ENCODE measurements at places on chromosomes 12 and 14.
A peak's percentile ranks its signal among the peaks of the same experiment; 100 is the strongest.

DNA sequence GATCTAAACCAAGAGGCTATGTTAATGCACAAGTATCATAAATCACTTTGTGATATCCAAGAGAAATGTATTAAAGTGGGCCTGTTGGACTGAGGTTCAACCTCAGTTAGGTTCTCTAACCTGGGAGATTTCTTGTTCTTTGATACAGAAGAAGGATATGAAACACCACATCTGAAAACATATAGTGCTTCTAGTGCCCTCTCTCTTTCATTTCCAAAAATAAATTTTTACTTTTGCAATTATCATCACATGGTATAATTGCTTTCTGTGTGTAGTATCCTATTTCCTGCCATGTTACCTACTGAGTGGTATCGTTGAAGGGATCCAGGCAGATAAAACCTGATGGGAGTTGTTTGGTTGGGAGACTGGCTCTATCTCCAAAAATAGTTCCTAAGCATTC is 264.9 kb downstream of the CCER1 start:
- DNase-seq, result no peak

DNA sequence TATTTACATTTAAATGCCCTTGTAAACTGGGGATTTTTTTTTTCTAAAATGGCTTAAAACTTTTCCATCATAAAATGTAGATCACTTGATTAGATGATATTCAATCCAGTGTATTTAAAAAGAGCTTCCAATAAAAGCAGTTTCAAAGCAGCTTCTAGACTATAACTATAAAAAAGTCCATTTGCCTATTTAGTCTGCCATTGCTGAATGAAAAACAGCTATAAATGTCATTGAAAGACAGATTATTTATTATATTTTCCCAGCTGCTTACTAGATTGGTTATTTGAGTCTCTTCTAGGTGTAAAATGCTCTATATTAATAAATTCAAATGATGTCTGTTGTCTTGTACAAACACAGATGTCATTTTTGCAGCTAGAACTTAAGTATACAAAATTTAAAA is 414.8 kb downstream of the RMST start:
- no peak for DNase-seq

DNA sequence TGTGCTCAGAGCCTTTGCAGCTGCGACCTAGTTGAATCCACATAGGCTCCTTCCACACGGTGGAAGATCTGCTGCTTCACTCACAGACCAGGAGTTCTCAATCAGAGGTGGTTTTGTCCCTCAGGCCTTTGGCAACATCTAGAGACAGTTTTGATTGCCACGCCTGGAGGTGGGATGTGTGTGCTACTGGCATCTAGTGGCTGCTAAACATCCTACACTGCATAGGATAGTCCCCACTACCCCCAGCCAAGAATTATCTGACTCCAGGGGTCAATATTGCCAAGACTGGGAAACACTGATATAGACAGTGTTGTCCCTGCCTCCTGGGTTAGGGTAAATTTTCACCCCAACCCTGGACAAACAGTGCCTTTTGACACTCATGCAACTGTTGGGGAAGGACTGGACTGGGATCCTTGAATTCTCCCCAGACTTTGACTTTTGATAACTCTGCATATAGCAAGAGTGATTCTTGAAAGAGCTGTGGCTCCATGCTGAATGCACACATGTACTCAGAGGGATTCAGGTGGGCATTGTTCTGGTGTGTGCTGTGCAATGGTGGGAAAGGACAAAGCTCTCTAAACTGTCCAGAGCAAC is 39.8 kb downstream of the BAZ2A start:
- DNase-seq, result peak; percentile 33

GRCh38 chr12:33439587-33440011 is at the start of gene SYT10:
TSS of gene SYT10 (minus strand) at chr12:33439819. CDS start at chr12:33439522, 297 bp downstream.
- no peak for DNase-seq

- DNase-seq, result no peak
Observed at GRCh38 chr12:24008166-24008565, 58.7 kb upstream of the SOX5 start.

DNA sequence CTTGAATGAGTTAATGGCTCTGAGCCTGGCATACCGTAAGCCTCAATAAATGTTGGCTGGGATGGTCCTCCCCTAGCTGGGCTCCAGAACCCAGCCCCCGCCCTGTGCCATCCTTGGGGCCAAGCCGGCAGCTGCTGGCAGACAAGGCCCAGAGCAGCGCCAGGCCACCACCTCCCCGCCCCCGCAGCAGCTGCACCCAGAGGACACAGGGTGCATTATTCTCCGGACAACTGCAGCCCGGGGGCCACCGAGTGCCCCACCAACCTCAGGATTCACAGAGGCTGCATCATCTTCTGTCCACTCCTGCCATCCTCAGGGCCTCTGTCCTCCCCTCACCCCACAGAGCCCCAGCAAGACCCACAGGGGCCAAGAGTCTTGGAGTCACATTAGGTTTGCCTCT is 92.7 kb downstream of the NCOR2 start:
- no peak for DNase-seq

DNA sequence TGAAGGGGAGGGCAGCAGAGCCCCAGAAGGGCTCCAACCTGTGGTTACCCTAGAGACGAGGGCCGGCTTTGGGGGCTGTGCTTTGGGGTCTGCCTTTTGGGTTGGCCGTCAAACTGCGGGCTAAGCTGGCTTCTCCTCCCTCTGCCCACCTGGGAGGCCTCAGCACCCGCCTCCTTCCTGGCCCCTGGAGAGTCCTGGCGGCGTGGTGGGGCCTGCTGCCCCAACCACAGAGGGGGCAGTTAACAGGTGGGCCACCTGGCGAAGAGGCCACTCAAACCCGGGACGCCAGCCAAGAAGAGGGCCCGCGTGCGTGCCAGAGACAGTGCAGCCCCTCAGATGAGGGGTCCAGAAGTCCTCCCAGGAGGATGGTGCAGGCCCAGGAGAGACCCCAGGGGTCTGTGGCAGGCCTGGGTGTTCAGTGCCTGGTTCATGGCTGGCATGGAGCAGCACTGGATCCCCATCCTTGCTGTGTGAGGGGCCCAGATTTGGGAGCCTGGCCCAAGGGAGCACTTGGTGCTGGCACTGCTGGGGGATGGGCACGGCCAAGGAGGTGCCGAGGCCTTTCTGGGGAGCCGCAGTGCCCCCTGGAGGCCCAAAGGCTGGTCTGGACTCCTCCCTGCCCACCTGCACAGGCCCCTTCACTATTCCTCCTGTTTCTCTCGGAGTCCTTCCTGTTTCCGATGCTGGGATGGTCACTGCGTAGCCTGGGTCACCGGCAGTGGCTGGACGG is 48.8 kb downstream of the LRCOL1 start:
- DNase-seq, result no peak

GRCh38 chr14:104708606-104709268 is 15.3 kb upstream of the ADSS1 start:
- peak; percentile 51 for DNase-seq

- DNase-seq, result no peak
Observed at GRCh38 chr12:50055831-50056638, 1.4 kb upstream of the ASIC1 start.

DNA sequence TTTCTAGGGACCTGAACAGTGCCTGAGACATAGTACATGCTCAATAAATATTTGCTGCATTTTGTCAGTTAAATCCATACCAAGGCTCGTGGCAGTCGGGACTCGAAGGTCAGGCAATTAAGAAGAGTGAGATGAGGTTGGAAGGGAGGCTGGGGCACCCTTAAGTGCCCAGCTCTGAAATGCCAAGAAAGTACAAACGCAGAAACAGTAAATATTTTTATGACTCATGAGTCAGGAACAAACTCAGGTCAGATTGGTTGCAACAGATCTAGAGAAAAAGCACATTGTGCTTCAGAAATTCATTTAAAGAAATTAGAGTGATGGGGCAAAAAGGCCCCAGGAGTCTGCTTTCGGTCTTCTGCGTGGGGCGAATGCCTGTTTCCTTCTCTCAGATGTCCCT is 83.0 kb upstream of the FZD10 start:
- DNase-seq, result no peak

DNA sequence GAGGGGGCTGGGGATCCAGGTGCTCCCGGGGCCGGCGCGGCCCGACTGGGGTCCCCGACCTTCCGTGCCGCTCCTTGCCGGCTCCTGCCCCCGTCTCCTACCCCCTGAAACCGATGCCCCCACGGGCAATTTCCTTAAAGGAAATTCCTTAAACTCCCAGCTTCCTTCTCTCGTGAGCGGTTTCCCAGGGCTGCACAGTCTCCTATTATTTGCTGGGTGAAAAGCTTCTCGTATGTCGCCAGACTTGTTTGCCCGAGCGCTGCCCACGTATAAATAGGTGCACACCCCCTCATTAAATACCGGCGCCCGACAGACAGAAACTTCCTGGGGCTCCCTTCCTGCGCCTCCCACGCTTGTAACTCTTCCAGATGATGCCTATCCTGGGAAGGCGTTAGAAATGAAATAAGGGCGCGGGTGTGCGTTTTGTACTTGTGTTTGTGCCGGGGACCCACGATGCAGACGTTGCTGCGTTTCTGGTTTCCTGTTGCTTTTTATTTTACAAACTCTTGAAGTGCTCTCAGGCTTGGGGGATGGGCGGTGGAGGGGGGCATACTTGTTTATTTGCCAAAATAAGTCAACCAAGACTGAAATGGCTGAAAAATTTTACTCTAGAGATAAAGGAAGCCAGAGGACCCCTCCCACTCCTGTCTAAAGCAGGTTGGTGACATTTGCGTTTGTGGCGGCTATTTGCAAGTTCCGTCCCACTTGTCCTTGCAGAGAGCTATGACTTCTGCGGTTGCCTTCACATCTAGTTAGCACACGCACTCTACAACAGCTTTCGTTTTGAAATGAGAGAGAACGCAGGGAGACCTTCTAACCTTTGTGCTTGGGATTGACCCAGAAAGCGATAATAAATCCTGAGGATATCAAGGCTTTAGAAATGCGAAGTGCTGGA is 1.0 kb downstream of the HIP1R start:
- DNase-seq, result no peak

DNA sequence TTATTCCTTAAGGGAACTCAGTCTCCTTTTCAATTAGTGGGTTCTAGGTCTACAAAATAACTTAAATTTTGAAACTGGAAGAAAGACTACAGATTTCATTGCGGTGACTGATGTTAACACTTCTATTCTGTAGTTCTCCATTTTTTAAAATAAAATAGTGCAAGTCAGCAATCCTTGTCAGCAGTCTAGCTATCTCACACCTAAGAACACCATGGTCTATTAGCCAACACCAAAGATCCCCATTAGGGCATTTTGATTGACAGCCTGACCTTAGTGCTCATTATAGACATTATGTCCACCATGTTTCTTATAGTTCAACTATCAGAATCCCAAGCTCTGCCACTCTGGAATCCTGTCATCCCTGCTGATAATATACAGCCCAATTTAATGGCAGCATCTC is 27.4 kb downstream of the GPR65 start:
- no peak for DNase-seq

DNA sequence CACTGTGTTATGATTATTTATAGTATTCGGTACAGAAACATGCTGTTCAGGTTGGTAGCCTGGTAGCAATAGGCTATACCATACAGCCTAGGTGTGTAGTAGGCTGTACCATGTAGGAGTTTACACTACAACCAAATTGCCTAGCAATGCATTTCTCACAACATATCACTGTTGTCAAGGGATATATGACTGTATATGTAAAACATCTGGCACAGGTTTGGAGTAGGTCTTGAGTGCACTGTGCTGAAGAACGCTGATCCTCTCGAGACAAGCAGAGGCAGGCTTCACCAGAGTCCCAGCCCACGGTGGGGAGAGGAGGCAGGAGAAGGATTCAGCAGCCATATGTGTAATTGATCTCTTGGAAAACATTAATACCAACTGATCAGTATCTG is 15.0 kb upstream of the TBX5 start:
- no peak for DNase-seq

DNA sequence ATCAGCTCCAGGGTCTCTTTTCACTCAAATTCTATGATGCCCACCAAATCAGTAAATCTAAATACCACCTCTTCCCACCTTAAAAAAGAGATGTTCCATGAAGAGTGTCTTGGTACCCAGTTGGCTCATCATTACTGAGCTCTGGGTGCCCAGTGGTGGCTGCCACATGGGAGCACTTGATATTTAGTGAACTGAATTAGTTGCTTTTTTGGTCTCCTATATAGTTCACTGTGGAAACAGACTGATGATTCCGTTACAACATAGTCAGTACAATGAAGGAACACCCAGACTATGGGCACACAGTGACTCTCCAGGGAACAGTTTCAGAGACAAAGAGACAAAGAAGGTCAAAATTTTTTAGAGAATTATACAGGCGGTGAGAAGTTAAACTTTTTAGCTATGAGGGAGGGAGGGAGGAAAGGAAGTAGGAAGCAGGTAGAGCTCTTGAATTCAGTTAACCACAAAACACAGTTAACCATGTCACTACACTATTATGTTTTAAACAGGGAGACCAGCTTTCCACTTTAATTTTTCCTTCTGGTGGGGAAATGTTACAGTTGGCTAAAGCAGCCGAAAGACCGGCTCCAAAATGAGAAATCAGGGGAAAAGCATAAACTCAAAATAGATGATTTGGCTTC is 14.6 kb upstream of the YY1 start:
- DNase-seq, result no peak

DNA sequence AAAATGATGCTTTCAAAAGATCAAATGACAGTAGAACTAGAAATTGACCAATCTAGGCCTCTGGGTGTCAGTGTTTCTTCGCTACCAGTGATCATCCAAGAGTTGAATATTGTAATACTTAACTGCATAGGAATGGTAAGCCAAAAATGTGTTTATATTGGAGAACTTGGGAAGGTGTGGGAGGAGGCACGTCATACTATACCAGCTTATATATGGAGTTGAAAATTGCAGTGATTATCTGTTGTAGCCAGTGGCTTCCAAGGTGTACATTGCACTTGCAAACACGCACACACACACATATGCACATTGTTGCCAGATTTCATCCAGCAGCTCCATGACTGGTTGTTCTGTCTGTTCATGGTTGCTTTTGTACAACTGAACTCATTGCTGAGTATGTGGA is 36.1 kb downstream of the EID3 start:
- DNase-seq, result no peak

DNA sequence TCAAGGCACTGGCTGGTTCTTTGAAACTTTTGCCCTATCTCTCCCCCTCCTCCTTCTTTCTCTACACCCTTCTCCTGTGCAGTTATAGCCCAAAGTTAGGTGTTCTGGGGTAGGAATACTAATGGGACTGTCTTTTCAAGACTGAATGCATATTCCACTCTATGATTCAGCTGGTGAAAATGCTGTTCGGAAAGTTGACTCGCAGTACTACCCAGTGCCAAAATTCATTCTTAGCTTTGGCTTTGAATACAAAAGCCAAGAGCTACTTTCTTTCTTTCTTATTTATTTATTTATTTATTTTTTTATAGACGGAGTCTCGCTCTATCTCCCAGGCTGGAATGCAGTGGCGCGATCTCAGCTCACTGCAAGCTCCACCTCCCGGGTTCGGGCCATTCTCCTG is 249.2 kb downstream of the ETNK1 start:
- no peak for DNase-seq

DNA sequence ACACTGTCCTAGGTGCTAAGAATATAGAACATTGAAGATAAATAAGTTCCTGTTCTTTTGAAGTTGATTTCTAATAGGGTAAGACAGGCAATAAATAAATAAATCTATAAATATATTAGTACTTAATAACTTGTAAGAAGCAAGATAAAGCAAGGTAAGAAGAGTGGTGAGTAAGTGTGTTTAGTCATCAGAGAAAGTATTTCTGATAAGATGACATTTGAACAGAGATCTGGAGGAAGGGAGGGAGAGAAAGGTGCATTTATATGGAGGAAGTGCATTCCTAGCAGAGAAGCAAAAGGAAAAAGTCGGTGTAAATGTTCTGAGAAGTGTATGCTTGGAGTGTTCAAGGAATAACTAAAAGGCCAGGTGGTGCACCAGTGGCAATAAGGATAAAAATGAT is 184.4 kb upstream of the GRIP1 start:
- no peak for DNase-seq

- DNase-seq, result no peak
Observed at GRCh38 chr12:6452944-6453630, 1.2 kb downstream of the TAPBPL start.
